ENCODE measurements at places on chromosomes 11 and 22.

DNA sequence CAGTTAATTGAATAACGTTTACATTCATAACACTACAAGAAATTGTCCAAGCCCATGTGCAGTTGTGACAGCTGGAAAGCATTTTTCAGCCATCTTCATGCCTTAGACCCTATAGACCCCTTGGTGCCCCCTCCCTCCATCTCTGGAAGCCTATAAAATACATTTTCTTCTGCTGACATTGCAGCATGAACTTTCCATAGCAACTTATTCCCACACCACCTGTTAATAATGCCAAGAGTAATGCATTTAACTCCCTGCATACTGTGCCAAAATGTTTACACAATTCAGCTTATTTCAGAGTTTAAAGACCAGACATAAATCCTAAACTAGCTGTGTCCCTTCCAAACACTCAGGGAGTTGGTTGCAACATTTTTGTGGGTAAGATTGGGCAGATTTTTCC, 143.0 kb upstream of the ARHGAP20 start:
- no peak for DNase-seq

DNA sequence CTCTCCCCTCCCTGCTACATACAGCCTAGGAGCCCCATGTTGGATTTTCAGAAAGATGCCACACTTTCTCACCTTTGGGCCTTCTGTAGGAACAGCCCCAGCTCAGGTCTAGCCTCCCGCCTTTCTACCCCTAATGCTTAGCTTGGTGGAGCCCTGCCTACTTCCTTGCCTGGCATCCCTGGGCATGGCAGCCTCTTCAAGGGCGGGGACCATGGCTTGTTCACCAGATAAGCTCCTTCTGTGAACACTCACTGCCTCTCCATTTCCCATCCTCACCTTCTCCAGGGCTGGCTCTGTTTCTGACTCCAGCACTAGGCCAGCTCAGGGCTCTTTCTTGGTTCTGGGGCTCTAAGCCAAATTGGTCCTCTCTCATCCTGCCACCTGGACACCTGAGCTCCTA, 1.4 kb downstream of the SEPTIN3 start:
- DNase-seq = no peak

GRCh38 chr11:83159902-83160865, 3.3 kb downstream of the PCF11 start:
- no peak for DNase-seq

- no peak for DNase-seq
These were observed 76.2 kb downstream of the SNX19 start for GRCh38 chr11:130839981-130840666.

- DNase-seq = no peak
These were observed 476.8 kb downstream of the METTL15 start for GRCh38 chr11:28584992-28585391.

- DNase-seq = no peak
These were observed 19.0 kb upstream of the MYH9 start for GRCh38 chr22:36406721-36407120.

DNA sequence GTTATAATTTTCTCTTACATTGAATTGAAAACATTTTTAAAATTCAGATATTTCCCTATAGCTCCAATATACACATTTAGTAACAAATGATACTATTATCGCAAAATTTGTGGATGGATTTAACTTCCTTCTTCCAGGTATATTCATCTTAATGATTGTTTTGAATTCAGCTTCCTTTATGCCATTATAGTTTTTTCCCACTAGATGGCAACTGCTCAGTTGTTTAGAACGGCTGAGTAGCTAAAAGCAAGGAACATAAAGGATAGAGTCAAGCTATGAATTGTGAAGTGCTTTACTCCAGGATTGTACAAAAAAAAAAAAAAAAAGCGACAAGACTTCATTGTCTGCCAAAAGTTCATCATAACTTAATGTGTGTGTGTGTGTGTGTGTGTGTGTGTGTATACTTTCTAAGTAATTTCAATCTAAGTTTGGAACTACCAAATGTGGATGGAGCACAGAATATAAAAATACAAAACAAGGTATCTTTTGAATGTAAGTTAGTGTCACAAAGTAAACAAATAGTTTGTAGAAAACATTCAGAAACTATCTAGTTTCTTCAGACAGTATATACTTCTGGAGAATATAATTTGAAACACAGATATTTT, 846.4 kb downstream of the DLG2 start:
- DNase-seq = peak; percentile 19

GRCh38 chr11:88050247-88050646, 125.0 kb downstream of the RAB38 start:
- no peak for DNase-seq

- DNase-seq = no peak
These were observed 278.4 kb upstream of the PDGFD start for GRCh38 chr11:104442321-104442720.

GRCh38 chr11:8757047-8757446, 74.5 kb downstream of the RPL27A start:
- DNase-seq = no peak

GRCh38 chr11:91800208-91800914, 424.3 kb upstream of the FAT3 start:
- DNase-seq = no peak

Data from left renal cortex interstitium (tissue), 4 donors.